ENCODE measurements at places on chromosomes 2 and 18. TPM values are rescaled to one million over a fixed set of nuclear protein-coding genes. Genes with fewer than 3 reads are reported as not detected.

DNA sequence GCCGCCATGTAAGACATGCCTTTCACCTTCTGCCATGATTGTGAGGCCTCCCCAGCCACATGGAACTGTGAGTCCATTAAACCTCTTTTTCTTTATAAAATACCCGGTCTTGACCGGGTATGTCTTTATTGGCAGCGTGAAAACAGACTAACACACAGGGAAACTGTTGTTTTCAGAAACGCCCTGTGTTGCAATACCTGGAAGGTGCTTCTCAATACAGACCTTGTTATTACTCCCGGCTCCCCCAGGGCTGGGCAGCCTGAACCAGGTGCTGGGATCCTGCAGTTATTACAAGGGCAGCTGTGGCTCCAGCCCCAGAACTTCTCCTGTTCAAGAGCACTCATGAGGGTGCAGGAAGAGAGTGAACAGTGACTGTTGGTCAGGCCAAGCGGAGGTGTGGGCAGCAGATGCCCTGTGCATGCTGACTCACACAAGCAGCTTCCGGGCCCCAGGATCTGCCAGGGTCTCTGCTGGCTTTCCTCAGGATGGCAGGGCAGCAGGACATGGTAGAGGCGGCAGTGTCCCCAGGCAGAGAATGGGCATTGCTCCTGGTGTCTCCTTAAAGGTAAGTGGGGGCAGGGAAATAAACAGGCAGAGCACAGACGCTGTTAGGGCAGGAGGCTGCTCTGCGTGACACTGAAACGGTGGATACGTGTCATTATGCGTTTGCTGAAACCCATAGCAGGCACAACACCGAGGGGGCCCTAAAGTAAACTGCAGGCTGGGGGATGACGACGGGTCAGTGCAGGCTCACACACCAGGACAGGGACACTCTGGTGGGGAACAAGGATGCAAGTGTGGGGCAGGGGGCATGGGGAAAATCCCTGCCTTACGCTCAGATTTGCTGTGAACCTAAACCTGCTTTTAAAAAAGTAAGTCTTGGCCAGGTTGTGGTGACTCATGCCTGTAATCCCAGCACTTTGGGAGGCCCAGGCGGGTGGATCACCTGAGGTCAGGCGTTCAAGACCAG, 89.1 kb downstream of the NDUFA10 start:
- no peak for DNase-seq

The SPOPL gene
- 2.4 TPM for polyA plus RNA-seq

DNA sequence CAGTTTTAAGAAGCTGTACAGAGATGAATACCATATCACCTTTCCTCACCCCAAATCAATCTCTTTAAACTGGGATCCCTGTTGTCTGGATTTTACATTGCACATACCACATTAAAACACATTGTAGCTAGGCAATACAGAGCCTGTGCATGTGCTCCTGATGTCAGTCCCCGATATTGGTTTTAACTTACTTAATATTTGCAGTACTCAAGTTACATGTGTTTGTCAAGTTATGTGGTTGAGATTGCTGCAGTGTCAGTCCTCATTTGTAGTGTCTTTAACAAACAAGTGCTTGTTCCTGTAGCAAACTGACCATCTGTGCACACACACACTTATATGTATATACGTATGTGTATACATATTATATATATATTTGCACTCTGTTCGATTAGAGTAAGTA, 10.4 kb upstream of the UBE2E3 start:
- DNase-seq: no peak

GRCh38 chr18:49625021-49625691, 63.3 kb downstream of the LIPG start:
- DNase-seq: no peak

The LAMA1 gene
- polyA plus RNA-seq: not detected

GRCh38 chr2:172397148-172397834, 30.1 kb upstream of the ITGA6 start:
- no peak for DNase-seq

The AKAIN1 gene
- polyA plus RNA-seq: not detected

- peak; percentile 62 for DNase-seq
These were observed 31.5 kb downstream of the ACVR1C start for GRCh38 chr2:157596992-157597681.

The LIPG gene
- polyA plus RNA-seq: not detected

The TMEM182 gene
- polyA plus RNA-seq: 4.8 TPM

The GMCL1 gene
- polyA plus RNA-seq: 38.4 TPM

The NT5DC4 gene
- not detected for polyA plus RNA-seq

DNA sequence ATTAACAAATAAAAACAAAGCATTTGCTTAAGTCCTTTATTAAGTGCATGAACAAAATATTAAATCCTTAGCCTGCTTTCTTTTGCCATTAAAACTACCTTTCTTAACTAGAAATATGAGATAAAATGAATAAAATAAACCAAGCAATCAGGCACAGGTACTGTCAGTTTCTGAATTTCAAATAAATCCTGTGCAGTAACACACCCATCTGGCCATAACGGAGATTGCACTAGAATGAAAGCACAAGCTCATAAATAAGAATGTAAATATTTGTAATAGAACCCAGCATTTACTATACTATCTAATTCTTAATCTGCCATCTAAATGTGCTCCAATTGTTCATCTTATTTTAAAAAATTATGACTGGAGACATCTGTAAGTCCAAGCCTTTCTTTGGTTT, 31.9 kb downstream of the PRKRA start:
- DNase-seq: no peak

GRCh38 chr18:10750191-10751035, 224.6 kb downstream of the NAPG start:
- DNase-seq: no peak

- no peak for DNase-seq
These were observed 182.1 kb downstream of the ETAA1 start for GRCh38 chr2:67579216-67579615.
